ENCODE measurements at places on chromosomes 16 and 17.

- no peak for DNase-seq
Measured at GRCh38 chr16:66378741-66379570, 12.5 kb downstream of the CDH5 start.

GRCh38 chr16:89544713-89545043, 15.8 kb upstream of the RPL13 start:
- DNase-seq = no peak

GRCh38 chr17:37109731-37110710, 161.3 kb downstream of the AATF start:
- DNase-seq = no peak

DNA sequence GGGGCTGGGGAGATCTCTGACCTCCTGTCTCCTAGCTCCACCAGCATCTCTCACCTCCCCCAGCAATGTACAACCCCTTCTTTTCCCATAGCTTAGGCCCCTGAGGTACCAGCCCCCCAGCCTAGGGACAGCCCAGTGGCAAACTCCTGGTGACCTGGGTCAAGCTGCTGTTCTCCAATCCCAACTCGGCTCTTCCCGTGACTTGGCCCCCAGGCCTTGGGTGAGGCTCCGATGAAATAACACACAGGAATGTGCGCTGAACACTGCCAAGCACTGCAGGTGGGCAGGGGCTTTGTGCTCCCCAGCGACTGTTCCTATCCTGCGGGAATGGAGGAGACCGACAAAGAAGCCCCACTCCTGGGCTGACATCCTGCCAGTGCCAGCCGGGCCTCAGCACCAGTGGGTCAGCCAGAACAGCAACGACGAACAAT, 63.7 kb upstream of the AMZ2 start:
- no peak for DNase-seq

GRCh38 chr16:81614654-81615359, 164.3 kb upstream of the PLCG2 start:
- DNase-seq = no peak

DNA sequence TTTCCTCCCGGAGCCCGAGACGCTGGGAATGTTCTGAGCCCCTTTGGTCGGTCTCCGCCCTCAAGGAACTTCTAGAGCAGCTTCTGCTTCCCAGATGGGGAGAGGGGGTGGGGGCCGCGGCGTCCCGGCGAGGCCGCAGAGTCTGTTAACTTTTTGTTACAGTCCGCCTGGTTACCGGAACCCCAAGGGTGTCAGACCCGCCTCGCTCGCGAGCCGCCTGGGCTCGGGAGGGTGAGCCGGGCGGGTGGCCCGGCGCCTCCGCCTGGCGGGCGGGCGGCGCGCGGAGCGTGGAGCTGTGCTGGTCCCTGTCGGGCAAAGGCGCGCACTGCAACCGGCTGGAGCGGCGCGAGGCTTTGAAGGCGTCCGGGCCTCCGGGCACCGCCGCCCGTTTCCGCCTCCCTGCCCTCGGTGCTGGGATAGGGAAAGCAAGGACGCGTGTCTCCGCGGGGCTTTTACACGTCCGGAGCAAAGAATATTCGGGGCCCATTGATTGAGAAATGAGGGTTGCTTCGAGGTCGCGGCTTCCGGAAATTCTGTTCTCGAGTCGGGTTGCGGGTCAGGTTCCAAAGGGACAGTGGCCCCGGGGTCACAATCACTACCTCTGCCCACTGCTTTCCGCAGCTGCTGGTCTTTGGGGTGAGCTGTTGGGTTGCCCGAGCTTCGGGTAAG, 1.7 kb downstream of the HS3ST3B1 start:
- peak; percentile 86 for DNase-seq

DNA sequence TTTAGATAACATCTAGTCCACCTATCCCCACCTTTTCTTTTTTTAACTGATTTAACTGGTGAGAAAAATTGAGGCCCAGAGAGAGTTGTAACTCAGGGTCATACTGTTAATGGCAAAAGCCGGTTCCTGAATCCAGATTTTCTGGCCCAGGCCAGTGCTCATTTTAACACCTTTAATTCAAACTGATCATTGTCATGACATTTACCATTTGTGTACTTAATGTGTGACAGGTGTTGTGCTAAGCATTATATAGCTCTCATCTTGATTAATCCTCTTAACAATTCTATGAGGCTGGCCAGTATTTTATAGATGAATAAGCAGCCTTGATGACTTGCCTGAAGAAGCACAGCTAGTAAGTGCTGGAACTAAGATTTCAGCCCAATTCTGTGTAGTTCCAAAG, 14.4 kb downstream of the RHOT1 start:
- no peak for DNase-seq

GRCh38 chr16:12267491-12267890, 291.0 kb downstream of the SNX29 start:
- no peak for DNase-seq

- DNase-seq = no peak
Measured at GRCh38 chr16:69351309-69352027, at the start of gene TMED6. Gene TMED6 (minus strand): TSS chr16:69351786. CDS start chr16:69351753, 33 bp downstream.

DNA sequence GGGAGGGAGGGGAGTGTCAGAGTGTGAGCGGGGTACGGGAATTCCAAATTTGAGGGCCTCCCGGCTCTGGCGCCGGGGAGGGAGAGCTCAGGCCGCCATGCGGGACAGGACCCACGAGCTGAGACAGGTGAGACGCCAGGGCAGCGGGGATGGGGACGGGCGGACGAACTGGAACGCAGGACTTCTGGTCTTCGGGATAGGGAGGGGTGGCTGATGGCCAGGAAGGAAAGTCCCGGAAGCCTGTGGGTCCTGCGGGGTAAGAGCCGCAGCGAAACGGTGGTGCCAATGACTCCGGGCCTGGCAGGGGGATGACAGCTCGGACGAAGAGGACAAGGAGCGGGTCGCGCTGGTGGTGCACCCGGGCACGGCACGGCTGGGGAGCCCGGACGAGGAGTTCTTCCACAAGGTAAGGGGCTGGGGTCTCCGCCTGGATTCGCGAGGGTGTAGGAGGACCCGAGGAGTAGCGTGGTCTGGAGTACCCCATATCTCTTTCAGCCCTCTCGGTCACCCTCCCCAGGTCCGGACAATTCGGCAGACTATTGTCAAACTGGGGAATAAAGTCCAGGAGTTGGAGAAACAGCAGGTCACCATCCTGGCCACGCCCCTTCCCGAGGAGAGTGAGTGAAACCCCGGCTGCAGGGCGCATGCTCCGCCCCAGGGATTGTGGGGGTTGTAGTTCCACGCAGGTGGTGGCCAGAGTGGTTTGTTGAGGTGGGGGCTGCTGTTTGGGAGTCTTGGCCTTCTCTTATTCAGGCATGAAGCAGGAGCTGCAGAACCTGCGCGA, 543 bp downstream of the STX4 start:
- peak; percentile 86 for DNase-seq

DNA sequence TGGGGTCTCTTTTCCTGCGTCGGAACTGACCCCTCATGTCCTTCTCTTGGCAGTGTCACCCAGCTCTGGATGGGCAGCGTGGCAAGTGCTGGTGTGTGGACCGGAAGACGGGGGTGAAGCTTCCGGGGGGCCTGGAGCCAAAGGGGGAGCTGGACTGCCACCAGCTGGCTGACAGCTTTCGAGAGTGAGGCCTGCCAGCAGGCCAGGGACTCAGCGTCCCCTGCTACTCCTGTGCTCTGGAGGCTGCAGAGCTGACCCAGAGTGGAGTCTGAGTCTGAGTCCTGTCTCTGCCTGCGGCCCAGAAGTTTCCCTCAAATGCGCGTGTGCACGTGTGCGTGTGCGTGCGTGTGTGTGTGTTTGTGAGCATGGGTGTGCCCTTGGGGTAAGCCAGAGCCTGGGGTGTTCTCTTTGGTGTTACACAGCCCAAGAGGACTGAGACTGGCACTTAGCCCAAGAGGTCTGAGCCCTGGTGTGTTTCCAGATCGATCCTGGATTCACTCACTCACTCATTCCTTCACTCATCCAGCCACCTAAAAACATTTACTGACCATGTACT, 13.2 kb downstream of the IGFBP4 start:
- no peak for DNase-seq

DNA sequence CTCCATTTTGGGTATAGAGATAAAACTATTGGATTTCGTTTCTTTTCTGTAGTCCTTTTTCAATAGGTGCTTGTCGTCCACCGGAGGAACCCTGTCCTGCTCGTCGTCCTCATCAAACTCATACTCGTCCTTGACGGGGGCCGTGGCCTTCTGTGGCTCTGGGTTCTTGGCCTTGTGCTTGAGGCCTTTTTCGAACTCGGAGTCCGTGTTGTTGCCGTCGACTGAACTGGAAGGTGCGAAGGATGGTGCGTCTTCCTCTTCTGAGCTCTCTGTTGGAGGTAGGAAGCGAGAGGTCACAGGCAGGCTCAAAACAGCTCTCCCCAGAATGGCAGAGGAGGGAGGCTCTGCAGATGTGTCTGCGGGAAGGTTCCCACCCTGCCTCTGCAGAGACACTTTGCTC, 67.9 kb downstream of the ZNF778 start:
- DNase-seq = no peak

- DNase-seq = no peak
Measured at GRCh38 chr16:47063011-47063724, 80.6 kb downstream of the NETO2 start.

DNA sequence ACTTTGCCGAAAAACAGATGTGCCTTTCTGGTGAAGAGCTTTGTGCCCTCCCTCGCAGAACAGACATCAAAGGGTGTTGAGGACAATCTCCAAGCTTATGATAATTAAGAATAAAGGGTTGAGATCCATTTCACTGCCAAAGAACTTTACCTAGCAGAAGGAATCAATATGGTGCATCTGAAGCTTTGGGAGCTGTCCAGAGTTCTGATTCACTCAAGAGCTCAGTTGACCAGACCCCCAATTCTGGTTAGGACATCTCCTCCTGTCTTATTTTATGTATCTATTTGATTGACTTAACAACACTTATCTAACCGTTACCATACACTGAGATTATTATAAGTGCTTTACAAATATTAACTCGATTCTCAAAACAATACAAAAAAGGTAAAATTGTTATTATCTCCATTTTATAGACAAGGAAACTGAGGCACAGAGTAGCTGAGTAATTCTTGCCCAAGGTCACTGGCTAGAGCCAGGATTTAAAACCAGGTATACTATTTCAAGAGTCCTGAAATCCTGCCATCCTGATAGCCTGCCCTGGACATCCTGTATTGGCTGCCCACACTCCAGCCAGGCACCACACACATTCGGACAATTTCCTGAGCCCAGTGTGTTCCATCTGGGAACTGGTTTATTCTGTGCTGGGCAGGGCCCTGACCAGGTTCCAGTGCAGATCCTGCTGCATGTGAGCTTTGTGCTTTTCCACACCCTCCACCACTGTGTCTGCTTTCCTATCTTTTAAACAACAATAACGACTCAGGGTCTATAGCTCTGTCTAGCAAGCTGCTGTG, 29.8 kb downstream of the PITPNM3 start:
- DNase-seq = no peak

- no peak for DNase-seq
Measured at GRCh38 chr16:87063543-87063942, 253.6 kb downstream of the C16orf95 start.
